Activated CD8-positive, alpha-beta memory T cell treated with anti-CD3 and anti-CD28 coated beads for 1 hour (primary cell): ENCODE measurements at places on chromosomes 4 and X.

GRCh38 chr4:137800861-137801260 is 268.6 kb upstream of the PCDH18 start:
- no peak for DNase-seq

GRCh38 chr4:162727766-162728165 is 438.9 kb downstream of the NAF1 start:
- DNase-seq: no peak

- no peak for DNase-seq
Measured at GRCh38 chr4:48195853-48196252, 61.8 kb upstream of the TXK start.

- DNase-seq: no peak
Measured at GRCh38 chr4:4392501-4393183, 5.7 kb downstream of the NSG1 start.

DNA sequence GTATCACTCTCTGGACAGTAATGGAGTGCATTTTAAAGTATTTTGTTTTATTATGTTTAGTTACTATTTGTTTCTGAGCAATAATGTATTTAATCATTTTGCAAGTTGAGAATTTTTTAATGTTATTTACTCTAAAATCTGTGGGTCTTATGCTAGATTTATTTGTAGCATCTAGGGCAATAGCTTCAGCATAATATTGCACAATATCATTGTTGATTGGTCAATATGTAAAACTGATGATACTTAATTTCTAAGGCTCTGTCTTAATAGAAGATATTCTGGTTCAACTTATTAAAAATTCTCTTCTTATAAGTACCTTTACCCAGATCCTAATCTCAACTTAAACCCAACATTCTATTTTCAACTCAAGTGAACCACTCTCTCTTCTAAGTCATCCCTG is 11.5 kb downstream of the SFRP2 start:
- no peak for DNase-seq
